Stimulated activated CD8-positive, alpha-beta memory T cell treated with anti-CD3 and anti-CD28 coated beads, Interleukin-15, amount 100 ng/mL, for 1 hour (primary cell): ENCODE measurements at places on chromosomes 12 and 14.

DNA sequence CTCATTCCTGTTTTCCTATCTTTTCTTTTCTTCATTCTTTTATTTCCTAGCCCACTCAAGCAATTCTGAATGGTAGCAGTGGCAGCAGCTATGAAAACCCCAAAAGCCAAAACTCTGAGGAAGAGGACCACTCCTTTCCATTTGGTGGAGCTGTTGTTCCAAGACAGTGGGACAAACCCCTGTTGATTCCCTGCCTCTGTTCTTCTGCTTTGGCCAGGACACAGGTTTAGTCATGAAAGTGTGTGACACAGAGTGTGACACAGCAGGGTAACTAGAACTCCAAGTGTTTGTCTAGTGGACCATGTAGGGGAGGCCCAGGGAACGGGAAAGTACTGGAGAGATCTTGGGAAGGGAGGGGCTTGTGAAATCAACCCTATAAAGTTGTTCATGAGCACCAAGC is 71.1 kb downstream of the PTCSC3 start:
- no peak for DNase-seq

DNA sequence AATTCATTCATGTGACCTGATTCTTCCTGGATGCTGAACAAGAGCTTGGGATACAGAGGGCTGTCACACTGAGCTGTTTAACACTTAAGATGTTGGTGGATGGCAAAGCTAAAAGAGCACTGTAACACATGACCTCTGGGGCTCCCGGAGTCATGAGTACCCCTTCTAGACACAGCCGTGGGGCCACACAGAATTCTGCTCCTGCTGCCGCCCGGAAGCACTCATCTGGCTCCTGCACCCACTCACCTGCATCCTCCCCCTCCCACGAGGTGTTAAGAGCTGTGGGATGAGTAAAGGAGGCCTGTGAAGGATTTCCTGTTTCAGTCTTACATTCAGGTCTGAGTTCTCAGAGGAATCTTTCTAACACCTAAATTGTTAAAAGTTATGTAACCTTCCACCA is 78.0 kb upstream of the SSTR1 start:
- no peak for DNase-seq

DNA sequence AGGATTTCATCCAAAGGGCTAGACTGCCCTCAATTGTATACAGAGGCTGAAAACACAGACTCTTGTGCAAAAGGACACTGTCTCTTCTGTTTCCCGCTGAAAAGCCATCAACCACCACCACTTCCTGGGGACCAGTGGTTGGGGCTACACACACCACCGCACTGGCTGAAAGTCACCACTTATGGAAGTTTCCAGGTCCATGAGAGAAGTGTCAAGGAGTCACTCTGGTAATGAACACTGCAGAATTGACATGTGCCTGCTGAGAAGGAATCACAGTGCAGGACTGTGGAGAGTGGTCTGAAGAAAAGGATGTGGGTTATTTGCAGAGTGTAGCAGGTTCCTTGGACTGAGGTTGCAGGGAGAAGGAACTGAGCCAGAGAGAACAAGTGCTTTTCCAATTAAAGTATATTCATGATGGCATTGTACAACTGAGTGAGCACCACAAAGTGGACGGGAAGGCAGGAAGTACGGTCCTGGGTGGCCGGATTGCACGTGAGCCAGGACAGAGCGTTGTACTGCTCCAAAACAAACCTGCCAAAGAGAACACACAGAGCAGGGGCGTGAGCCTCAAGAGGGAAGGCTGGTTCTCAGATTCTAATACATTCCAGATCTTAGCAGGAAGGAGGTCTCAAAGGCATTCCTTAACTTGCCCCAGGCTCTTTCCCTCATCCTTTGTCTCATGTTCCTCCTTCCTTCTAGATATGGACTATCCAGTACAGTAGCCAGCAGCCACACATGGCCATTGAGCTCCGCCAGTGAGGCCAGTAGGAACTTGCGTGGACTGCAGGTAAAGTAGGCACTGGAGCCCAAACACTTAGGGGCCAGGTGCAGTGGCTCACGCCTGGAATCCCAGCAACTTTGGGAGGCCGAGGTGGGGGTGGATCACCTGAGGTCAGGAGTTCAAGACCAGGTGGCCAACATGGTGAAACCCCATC is 316.4 kb downstream of the MED13L start:
- no peak for DNase-seq

DNA sequence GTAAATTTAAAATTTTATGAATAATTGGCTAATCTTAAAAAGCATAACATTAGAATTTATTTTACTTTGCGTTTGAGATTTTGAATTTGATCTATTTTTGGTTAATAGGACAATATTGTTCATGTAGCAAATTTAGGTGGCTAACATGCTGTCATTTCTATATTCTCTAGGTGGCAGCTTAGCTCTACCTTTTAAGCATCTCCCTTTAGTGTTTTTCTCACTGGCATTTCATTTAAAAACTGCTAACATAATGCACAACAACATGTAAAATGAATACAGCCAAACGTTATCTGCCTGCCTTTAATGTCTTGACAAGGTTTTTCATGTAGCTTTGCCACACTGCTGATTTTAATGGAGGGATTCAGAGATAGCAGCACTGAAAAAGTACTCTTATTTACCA is 272.4 kb upstream of the FBXO33 start:
- no peak for DNase-seq
